Fibroblast of lung (primary cell): ENCODE measurements at places on chromosomes 7 and 10. TPM values are rescaled to one million over a fixed set of nuclear protein-coding genes. Genes with fewer than 3 reads are reported as not detected.

DNA sequence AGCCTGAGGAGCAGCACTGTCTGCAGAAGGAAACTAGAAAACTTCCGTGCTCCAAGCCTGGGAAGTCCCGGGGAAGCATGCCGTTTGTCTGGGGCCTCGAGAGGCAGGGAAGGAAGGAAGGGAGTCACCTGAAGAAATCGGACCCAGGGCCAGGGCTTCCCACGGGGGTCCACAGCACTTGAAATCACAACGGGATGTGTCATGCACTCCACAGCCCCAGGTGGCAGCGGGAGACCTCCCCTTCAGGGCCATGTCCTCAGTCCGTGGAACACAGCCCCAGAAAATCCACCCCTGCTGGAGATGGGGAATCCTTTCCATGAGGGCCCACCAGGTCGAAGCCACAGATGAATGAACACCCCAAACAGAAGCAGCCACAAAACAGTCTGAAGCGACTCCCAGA lies 239.5 kb downstream of the MGMT start:
- DNase-seq, result no peak

Gene SFRP5
- total RNA-seq, result not detected in 2 replicates

Gene RBM28
- 9.5 and 11.2 TPM in 2 replicates for total RNA-seq

Gene MRM2
- 14.9 and 15.9 TPM in 2 replicates for total RNA-seq

DNA sequence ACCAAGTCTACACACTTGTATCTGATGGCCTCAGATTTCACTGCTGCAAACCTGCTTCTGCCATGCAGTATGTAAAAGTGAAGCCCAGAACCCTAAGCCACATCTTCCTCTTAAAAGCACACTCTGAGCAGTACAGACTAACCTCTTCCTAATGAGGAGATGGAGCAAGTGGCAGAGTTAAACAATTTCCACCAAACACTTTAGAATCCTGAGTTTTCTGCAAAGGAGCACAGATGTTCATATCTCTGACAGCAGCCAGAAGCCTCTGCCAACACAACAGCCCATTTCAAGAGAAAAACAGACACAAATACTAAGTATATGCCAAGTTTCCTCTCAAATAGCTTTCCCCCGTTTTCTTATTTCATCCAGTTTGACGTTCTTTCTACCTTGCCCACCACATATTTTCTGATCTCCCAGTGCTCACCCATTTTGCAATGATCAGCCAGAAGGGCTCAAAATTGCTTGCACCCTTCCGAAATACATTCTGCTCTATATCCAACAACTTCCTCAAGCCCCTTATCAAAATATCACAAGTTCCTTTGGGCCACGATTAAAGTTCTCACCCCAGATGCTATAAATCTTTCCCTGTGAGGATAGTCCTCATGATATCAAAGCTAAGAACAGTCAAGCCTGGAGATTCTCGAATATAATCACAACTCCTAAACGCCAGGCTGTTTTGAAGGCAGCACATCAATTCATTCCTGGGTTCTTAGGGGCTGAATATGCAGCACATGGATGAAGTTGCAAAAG lies 27.5 kb downstream of the ELMO1 start:
- DNase-seq, result no peak

DNA sequence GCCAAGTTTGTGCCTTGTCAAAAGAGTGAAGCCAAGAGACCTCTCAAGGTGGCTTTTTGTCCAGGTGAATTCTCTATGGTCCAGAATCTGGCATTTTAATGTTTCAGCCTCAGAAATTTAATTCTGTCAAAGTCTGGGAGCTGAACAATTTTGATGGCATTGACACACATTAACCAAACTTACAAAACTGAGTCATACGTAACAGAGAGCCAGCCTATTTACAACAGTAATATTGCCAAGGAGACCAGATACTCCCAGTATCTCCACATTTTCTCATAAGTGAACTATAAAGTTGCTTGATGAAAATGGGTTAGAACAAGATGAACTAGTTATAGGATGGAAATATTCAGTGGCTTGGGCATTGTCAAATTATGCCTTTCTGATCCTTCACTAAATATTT lies 43.8 kb downstream of the PDE6C start:
- no peak for DNase-seq

GRCh38 chr10:17877121-17877520 lies 68.0 kb downstream of the MRC1 start:
- DNase-seq, result no peak

DNA sequence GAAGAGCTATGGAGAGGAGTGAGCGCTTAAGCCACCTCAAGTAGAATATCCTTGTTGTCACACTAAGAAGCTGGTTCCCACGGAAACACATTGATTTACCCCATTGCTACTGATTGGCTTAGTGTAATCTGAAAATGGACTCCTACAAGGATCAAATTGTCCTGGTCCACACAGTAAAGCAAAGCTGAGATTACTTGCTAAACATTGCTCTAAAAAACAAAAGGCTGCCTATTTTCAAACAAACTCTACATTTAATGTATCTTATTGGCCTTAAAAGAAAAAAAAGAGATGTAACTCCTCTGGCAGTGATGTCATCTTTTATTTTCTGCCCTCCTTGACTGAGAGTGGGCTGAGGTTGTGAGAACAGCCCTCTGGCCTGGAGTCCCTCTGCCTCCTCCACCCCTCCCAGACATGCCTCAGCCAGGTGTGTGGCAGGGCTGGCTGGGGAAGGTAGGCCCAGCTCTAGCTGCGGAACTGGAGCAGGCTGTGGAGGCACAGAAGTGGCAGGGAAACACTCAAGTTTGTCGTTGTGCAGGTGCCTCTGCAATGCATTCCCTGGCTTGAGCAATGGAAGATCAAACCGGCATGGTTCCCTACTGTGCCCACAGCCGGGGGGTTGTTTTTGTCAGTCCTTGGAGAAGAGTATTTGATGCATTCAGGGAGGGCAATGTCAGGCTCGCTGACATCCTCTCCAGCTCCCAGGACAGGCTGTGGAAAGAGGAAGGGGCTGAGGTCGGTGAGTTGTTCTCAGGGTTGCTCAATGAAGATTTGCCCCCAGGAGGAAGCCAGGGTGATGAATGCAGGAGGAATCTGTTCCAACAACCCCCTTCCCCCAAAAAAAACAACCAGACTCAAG lies 9.1 kb downstream of the KLF6 start:
- DNase-seq, result peak; percentile 82

- DNase-seq, result no peak
Observed at GRCh38 chr10:133157662-133158436, 2.2 kb upstream of the KNDC1 start.

Gene GNAT3
- total RNA-seq, result not detected in 2 replicates

GRCh38 chr7:70456719-70457118 lies 675.2 kb upstream of the GALNT17 start:
- DNase-seq, result no peak

GRCh38 chr10:74335501-74335900 lies 184.5 kb downstream of the ADK start:
- no peak for DNase-seq

DNA sequence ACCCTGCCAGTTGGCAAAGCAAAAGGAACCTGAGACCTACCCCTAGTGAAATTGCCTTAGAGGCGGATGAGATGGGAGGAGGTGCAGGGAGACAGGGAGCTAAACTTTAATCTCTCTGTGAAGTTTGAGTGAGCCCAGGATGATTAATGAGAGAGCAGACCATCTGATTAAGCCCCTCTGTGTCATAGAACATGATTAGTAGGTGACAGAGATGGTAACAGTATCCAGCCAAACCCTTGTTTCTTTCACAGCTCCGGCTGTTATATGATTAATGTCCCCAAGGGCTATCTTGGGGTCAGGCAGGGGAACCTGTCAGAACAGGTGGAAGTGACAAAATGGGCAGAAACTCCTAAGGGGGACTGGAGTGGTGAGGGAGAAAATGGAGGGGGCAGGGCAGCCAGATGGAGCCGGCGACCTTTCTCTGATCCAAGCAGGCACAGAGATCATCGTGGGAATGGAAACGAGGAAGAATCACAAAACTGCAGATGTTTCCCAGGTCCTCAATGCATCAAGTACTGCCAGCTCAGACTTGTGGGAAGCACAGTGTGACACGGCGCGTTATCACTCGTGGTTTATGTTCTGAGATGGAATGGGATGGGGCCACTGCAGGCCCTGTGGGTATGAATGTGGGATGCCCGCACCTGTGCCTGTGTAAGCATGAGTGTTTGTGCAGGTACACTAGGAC lies 684.2 kb downstream of the LRMDA start:
- DNase-seq, result peak; percentile 34

DNA sequence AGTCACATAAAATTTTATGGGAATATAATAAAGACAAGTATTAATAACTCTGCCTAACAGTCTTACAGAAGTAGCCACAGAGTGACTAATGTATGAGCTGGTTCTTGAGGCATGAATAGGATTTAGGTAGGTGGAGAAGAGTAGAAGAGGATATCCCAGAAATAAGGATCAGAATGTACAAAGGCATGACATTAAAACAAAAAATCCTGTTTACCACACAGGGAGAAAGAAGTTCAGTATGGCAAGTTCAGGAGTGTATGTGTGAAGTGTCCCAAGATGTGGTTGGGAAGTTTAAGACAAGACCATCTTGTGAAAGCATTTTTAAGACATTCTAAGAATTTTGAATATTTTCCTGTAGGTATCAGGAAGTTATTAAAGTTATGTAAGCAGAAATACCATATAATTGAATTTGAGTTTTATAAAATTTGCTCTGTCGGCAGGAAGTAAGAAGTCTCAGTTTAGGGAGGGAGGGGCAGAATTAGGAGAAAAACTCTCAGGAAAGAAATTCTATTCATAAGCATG lies 64.7 kb upstream of the CAV2 start:
- DNase-seq, result peak; percentile 52

Gene PDLIM1
- total RNA-seq, result 12.1 and 24.3 TPM in 2 replicates

Gene SHH
- under 0.01 TPM in 2 replicates for total RNA-seq

GRCh38 chr7:127848241-127848640 lies 183.0 kb downstream of the LRRC4 start:
- no peak for DNase-seq

DNA sequence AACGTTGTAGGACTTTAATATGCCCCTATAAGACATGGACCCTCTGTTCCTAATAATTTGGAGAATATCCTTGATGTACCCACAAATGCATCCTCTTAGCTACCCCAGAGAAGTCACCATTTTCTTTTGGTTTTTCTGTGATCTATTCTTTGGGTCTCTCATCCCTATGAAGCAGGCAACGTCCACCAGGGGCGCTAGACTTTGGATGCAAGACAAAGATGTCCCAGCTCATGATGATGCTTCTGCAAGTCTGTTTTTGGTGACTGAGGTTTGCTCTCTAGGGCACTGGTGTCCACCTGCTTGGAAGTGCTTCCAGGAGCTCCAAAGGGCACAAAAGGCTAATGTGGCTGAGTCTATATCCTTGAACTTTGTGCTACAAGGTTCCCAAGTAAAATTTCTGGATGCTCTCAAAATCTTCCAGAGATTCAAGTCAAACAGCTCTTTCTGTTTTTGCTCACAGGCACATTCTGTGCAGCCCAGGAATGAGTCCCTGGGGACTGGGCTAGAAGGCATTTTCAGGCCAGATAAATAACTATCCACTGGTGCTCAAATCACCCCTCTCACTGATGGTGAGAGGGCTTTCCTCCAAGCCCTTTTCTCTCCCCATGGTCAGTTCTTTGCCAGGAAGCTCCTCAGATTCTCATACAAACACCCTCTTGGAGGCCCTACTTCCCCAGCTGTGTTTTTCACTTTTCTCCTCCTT lies 166.4 kb downstream of the C7orf25 start:
- DNase-seq, result peak; percentile 10

- DNase-seq, result peak; percentile 88
Observed at GRCh38 chr10:13716081-13717071, 129.6 kb downstream of the PRPF18 start.

Gene ENTPD1
- 1.0 and 3.3 TPM in 2 replicates for total RNA-seq

DNA sequence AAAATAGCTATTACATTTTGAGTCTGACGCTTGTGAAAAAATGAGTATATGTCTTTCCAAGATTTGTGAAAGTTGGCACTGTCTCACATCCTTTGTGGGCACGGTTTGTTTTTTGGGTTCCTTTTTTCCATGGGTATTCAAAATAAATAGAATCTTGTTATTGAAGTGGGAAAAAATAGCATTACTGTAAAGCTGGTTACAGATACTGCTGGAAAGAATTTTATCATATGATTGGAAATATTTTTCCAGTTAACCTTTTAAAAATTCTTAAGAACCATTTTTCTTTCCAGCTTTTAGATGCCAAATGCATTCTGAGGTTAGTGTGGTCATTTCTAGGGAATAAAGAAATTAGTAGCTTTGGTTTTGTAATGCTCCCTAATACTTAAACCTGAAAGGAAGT lies 11.4 kb downstream of the NET1 start:
- peak; percentile 72 for DNase-seq

DNA sequence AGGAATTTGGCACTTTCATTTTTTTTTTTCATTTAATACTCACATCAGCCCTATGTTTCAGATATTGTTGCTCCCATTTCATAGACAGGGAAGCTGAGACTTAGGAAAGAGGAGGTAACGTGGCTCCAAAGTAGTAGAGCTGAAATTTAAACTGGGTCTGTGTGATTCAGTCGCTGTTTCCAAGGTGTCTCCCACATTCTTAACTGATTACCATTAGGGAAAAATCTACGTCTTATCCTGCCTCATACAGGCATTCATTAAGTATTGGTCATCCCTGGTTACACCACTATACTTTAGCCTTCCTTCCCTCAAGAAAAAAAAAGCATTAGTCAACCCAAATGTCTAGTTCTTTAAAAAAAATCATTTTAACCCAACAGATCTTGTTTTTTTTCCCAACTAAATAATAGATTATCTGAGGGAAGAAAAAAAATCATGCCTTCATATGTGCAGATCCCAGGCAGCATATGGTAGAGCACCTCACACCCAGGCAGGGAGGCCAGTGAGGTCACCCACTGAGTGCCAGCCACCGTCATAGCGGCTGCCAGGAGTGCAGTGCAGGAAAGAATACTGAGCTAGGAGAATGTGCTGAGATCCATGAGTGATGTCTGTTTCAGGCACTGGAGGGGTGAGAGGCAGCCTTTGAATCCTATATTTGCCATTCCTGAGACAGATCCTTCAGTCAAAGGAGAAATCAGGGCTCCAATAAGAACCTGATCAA lies 59.0 kb upstream of the SORCS3 start:
- DNase-seq, result peak; percentile 88

- DNase-seq, result no peak
Observed at GRCh38 chr7:46549892-46550639, 629.0 kb upstream of the IGFBP3 start.

DNA sequence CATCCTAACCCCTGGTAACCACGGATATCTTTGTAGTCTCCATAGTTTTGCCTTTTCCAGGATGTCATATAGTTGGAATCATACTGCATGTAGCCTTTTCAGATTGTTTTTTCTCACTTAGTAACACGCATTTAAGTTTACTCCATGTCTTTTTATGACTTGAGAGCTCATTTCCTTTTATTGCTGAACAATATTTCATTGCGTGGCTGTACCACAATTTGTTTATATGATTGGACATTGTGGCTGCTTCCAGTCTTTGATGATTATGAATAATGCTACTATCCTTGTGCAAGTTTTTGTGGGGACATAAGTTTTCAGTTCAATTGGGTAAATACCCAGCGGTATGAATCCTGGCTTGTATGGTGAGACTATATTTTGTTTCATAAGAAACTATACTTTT lies 60.8 kb downstream of the AOAH start:
- DNase-seq, result no peak

Gene PGAM2
- 0.26 and 0.33 TPM in 2 replicates for total RNA-seq

Gene TLX1
- total RNA-seq, result not detected in 2 replicates

DNA sequence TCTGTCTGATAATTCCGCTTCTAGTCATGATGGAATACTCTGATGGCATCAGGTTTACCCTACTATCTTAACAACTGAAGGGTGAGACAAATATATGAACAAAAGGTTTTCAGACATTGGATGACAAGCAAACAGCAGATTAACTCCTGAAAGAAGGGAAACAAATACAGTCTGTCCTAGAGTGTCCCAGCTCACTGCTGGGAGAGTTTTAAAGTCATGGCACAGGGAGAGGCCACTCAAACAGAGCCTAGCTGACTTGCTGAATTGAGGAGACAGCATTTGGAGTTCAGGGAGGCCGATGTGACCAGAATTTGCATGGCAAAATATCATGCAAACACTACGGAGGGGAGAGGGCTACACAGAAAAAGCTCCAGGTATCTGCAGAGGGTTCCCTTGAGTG lies 73.1 kb downstream of the MDH2 start:
- no peak for DNase-seq
